Thymus (tissue), 14 donors: ENCODE measurements at places on chromosomes 16 and 17. TPM values are rescaled to one million over a fixed set of nuclear protein-coding genes. Genes with fewer than 3 reads are reported as not detected.
A peak's percentile ranks its signal among the peaks of the same experiment; 100 is the strongest.

SPOP gene
- 64.3 TPM for total RNA-seq

GRCh38 chr17:81043725-81044427 lies 8.9 kb downstream of the BAIAP2 start:
- DNase-seq: no peak
- H3K4me3 ChIP-seq: no peak overlapping the region
- no peak overlapping the region for H3K27ac ChIP-seq
- H3K36me3 ChIP-seq: no peaks in the 10 kb centered on the region

DNA sequence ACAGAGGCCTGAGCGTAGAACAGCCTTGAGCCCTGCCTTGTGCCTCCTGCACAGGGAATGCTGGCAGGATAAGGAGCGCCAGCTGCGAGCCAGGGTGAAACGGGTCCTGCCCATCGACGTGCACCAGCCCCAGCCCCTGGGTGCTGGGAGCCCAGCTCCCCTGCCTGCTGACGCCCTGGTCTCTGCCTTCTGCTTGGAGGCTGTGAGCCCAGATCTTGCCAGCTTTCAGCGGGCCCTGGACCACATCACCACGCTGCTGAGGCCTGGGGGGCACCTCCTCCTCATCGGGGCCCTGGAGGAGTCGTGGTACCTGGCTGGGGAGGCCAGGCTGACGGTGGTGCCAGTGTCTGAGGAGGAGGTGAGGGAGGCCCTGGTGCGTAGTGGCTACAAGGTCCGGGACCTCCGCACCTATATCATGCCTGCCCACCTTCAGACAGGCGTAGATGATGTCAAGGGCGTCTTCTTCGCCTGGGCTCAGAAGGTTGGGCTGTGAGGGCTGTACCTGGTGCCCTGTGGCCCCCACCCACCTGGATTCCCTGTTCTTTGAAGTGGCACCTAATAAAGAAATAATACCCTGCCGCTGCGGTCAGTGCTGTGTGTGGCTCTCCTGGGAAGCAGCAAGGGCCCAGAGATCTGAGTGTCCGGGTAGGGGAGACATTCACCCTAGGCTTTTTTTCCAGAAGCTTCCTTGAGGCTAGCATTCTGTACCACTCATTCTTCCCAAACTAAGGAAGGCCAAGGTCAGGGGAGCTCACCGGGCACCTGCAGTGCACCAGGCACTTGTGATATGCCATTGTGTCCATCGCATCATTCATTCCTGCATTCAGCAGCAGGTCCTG lies 1.9 kb downstream of the PNMT start:
- no peak overlapping the region for H3K4me3 ChIP-seq
- H3K27me3 ChIP-seq: peaks cover 70% of the 10 kb centered on the region
- DNase-seq: no peak
- no peak overlapping the region for H3K27ac ChIP-seq
- no peaks in the 10 kb centered on the region for H3K36me3 ChIP-seq

DNA sequence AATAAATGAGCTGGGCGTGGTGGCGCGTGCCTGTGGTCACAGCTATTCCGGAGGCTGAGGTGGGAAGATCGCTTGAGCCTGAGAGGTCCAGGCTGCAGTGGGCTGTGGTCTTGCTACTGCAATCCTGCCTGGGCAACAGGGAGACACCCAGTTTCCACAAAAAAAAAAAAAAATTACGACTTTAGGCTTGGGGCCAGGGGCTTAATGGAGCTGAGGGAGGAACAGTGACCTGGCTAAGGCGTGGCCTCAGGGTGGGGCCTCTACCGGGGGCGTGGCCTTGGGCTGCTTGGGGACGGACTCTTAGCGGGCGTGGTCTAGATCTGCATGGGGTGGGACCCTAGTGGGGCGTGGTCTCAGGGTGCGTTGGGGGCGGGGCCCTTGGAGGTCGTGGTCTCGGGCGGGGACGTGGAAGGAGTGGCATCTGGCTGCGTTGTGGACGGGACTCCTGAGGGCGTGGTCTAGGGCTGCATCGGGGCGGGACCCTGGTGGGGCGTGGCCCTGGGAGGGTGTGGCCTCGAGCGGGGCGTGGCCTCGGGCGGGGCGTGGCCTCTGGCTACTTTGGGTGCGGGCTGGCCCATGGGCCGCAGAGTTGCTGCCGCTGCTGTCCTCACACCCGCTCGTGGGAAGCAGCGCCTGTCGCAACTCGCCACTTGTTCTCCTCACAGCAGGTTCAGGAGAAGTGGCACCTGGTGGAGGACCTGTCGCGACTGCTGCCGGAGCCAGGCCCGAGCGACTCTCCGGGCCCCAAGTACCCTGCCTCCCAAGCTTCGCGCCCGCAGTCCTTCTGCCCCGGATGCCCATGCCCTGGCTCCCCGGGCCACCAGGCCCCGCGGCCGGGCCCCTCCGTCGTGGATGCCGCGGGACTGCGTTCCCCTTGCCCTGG lies 5.8 kb upstream of the C17orf99 start:
- H3K36me3 ChIP-seq: peaks cover 50% of the 10 kb centered on the region
- H3K4me1 ChIP-seq: peaks cover 4% of the 10 kb centered on the region
- peak overlapping the region; percentile 80 for H3K27ac ChIP-seq
- no peak overlapping the region for H3K4me3 ChIP-seq

DNA sequence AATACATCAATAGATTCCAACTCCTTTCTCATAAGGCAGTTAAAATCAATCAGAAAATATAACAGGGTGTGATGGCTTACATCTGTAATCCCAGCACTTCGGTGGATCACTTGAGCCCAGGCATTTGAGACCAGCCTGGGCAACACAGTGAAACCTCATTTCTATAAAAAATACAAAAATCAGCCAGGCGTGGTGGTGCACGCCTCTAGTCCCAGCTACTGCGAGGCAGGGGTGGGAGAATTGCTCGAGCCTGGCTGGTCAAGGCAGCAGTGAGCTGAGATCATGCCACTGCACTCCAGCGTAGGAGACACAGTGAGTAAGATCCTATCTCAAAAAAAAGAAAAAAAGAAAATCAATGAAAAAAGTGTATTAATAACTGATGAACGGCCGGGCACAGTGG lies 258.6 kb downstream of the NTN1 start:
- H3K36me3 ChIP-seq: no peaks in the 10 kb centered on the region
- H3K27me3 ChIP-seq: no peaks in the 10 kb centered on the region
- H3K4me3 ChIP-seq: no peak overlapping the region
- no peak for DNase-seq
- H3K4me1 ChIP-seq: no peaks in the 10 kb centered on the region

DNA sequence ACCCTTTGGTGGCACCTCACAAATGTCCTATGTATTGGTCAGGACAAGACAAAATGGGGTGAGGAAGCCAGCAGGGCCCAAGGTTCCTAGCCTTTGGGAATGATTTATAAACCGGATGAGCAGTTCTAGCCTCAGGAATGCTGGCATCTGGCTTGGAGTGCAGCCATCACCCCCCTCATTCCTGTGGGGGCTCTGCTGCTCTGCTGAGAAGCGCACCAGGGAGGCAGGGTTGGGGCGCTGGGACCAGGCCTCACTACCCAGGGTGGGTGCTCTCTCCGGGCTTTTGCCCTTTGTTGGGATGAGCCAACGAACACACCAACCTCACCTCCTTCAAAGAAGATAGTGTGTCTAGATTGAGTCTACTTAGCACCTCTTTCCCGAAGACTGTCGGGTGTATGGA lies 39.2 kb downstream of the TMEM11 start:
- no peaks in the 10 kb centered on the region for H3K4me1 ChIP-seq
- peaks cover 27% of the 10 kb centered on the region for H3K36me3 ChIP-seq
- H3K27me3 ChIP-seq: no peaks in the 10 kb centered on the region
- no peak overlapping the region for H3K27ac ChIP-seq

GRCh38 chr16:67457611-67458010 lies 23.3 kb downstream of the ATP6V0D1 start:
- peaks cover 5% of the 10 kb centered on the region for H3K36me3 ChIP-seq
- no peaks in the 10 kb centered on the region for H3K27me3 ChIP-seq
- H3K27ac ChIP-seq: no peak overlapping the region
- H3K4me3 ChIP-seq: no peak overlapping the region
- H3K4me1 ChIP-seq: peaks cover 5% of the 10 kb centered on the region

GRCh38 chr16:50977138-50977537 lies 173.9 kb downstream of the SALL1 start:
- H3K4me3 ChIP-seq: no peak overlapping the region
- H3K27ac ChIP-seq: no peak overlapping the region
- no peaks in the 10 kb centered on the region for H3K27me3 ChIP-seq
- H3K4me1 ChIP-seq: no peaks in the 10 kb centered on the region
- H3K36me3 ChIP-seq: no peaks in the 10 kb centered on the region

GRCh38 chr16:11405331-11406176 lies 60.3 kb downstream of the RMI2 start:
- no peaks in the 10 kb centered on the region for H3K36me3 ChIP-seq
- no peaks in the 10 kb centered on the region for H3K27me3 ChIP-seq
- no peak overlapping the region for H3K27ac ChIP-seq
- no peak overlapping the region for H3K4me3 ChIP-seq
- peaks cover 13% of the 10 kb centered on the region for H3K4me1 ChIP-seq

DNA sequence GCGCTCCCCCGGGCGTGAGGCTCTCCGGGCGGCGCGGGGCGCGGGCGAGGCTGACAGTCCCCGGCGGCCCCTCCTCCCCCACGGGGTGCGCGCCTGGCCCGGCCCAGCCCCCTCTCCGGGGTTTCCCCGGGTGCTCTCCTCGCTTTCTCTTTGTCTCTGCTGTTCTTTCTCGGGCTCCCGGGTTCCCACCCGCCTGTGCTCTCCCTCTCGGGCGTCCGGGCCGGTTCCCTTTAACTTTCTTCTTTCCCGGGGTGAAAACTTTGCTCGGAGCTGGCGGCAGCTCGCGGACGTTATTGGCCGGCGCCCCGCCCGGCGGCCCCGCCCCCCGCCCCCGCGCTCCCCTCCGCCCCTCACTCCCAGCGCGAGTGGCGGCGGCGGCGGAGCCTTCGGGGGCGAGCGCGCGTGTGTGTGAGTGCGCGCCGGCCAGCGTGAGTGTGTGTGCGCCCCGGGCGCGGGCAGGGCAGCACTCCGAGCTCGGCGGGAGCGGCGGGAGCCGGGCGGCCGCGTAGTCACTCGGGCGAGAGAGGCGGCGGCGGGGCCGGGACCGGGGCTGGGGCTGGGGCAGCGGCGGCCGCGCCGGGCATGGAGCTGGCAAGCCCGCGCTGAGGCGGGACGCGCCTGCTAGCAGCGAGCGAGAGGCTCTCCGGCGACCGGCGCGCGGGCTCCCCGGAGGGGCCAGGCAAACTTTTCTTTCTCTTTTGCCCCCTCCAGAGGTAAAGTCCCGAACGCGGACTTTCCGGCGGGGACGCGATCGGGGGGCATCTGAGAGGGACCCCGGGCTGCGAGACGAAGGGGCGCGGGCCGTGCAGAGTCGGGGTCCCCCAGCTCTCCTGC lies at the start of gene NTN1:
NTN1 (plus strand) TSS at position 353 of the 834 bp plus-strand sequence. CDS start 864 bp downstream, outside the sequence.
- DNase-seq: peak; percentile 79

CRISPLD2 gene
- 2.1 TPM for total RNA-seq

EIF5A gene
- 305 TPM for total RNA-seq

GRCh38 chr17:32596628-32597027 lies 109.8 kb downstream of the CDK5R1 start:
- no peak for DNase-seq
- H3K27me3 ChIP-seq: no peaks in the 10 kb centered on the region
- H3K36me3 ChIP-seq: no peaks in the 10 kb centered on the region
- H3K4me3 ChIP-seq: no peak overlapping the region
- no peak overlapping the region for H3K27ac ChIP-seq

KCNJ18 gene
- not detected for total RNA-seq

- H3K27ac ChIP-seq: no peak overlapping the region
- no peaks in the 10 kb centered on the region for H3K4me1 ChIP-seq
- H3K27me3 ChIP-seq: no peaks in the 10 kb centered on the region
- no peak for DNase-seq
Measured at GRCh38 chr16:82414476-82414875, 212.3 kb upstream of the CDH13 start.

DNA sequence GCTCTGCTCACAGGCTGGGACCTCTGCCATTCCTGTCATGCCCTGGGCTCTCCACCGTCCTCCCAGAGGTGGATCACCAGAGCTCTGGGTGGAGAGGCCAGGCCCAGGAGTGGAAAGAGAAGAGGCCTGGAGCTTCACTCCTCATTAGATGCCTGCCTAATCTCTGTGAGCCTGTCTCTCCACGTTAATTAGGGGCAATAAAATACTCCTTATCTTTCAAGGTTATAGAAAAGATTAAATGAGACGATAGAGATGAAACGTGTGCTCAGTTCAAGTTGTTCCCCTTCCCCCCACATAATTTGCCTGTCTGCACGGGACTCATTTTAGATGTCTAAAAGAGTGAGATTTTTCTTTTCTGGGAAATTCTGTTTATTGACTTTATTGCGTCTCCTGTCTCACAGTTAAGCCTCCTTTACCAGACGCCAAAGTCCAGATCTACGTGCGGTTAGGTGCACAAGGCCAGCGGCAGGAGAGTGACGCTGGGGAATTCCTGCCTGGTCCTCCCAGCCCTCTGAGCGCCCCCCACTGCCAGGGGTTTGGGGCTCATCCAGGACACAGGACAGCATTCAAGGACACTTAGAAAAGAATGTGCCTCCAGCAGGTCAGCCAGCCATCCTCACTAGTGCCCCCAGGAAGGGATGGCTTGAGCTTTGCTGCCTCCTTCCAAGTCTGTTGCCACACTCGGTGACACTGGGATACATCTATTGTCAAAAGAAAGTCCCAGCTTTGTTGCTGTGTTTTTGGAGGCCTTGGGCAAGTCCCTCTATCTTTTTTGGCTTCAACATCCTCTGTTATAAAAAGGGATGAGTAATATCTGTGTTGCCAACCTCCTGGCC lies 42.3 kb downstream of the TBX4 start:
- DNase-seq: no peak
- H3K36me3 ChIP-seq: no peaks in the 10 kb centered on the region
- H3K27ac ChIP-seq: no peak overlapping the region
- no peaks in the 10 kb centered on the region for H3K27me3 ChIP-seq

- no peak for DNase-seq
- H3K36me3 ChIP-seq: peaks cover 80% of the 10 kb centered on the region
- H3K27me3 ChIP-seq: no peaks in the 10 kb centered on the region
- H3K4me1 ChIP-seq: no peaks in the 10 kb centered on the region
Measured at GRCh38 chr17:38761612-38762011, 9.1 kb downstream of the PSMB3 start.

HOXB6 gene
- 0.19 TPM for total RNA-seq

GRCh38 chr16:11180489-11180888 lies 75.5 kb downstream of the SOCS1 start:
- no peaks in the 10 kb centered on the region for H3K27me3 ChIP-seq
- H3K4me3 ChIP-seq: no peak overlapping the region
- peaks cover 4% of the 10 kb centered on the region for H3K4me1 ChIP-seq
- H3K36me3 ChIP-seq: peaks cover 18% of the 10 kb centered on the region
- H3K27ac ChIP-seq: no peak overlapping the region

SEC14L5 gene
- total RNA-seq: 0.24 TPM

SYT17 gene
- 0.38 TPM for total RNA-seq

DNA sequence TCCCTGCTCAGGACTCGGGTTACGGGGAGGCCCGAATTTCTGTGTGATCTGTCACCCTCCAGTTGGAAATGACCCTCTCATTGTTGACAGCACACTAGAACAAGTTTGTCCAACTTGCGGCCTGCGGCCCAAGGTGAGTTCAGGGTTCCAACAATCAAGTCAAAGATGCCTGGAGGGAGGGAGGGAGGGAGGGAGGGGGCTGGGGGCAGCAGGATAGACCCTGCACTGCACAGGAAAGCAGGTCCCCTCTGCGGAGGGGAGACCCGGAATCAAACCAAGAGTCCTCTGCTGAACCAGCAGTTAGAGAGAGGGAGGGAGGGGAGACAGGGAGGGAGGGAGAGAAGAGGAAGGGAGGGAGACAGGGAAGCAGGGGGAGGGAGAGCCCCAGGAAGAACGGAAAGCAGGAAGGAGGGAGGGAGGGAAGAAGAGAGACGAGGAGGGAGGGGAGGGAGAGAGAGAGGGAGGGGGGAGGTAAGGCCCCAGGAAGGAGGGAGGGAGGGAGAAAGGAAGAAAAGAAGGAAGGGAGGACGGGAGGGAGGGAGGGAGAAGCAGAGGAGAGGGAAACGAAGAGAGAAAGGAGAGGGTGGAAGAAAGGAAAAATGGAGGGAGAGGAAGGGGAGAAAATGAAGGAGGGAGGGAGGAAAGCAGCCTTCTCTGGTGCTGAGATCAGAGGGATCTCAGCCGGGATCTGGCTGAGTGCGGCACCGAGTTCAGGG lies 96.7 kb upstream of the CDH5 start:
- no peaks in the 10 kb centered on the region for H3K36me3 ChIP-seq
- no peak overlapping the region for H3K4me3 ChIP-seq
- peaks cover 25% of the 10 kb centered on the region for H3K4me1 ChIP-seq

MPV17L gene
- 0.38 TPM for total RNA-seq

HIRIP3 gene
- 19.9 TPM for total RNA-seq
